ENCODE measurements at places on chromosomes 6 and 20. TPM values are rescaled to one million over a fixed set of nuclear protein-coding genes. Genes with fewer than 3 reads are reported as not detected.

WFDC5 gene
- polyA plus RNA-seq: not detected

SIGLEC1 gene
- polyA plus RNA-seq: 3.3 TPM

ZC3H12D gene
- polyA plus RNA-seq: 0.18 TPM

SULF2 gene
- 170 TPM for polyA plus RNA-seq

PRICKLE4 gene
- polyA plus RNA-seq: 3.0 TPM

YWHAB gene
- polyA plus RNA-seq: 252 TPM

C20orf144 gene
- polyA plus RNA-seq: 0.05 TPM

RAD21L1 gene
- polyA plus RNA-seq: not detected

Measured in ovary (tissue), 10 donors.